Activated CD8-positive, alpha-beta T cell treated with anti-CD3 and anti-CD28 coated beads for 36 hours (primary cell): ENCODE measurements at places on chromosomes 4 and X. TPM values are rescaled to one million over a fixed set of nuclear protein-coding genes. Genes with fewer than 3 reads are reported as not detected.

GRCh38 chrX:72297953-72298730 is 7.6 kb downstream of the CITED1 start:
- DNase-seq: peak; percentile 14
- H3K4me3 ChIP-seq: no peak overlapping the region
- H3K36me3 ChIP-seq: no peaks in the 10 kb centered on the region
- H3K4me1 ChIP-seq: no peaks in the 10 kb centered on the region
- H3K27ac ChIP-seq: no peak overlapping the region
- H3K27me3 ChIP-seq: peaks cover 35% of the 10 kb centered on the region

The HTR2C gene
- total RNA-seq: not detected

DNA sequence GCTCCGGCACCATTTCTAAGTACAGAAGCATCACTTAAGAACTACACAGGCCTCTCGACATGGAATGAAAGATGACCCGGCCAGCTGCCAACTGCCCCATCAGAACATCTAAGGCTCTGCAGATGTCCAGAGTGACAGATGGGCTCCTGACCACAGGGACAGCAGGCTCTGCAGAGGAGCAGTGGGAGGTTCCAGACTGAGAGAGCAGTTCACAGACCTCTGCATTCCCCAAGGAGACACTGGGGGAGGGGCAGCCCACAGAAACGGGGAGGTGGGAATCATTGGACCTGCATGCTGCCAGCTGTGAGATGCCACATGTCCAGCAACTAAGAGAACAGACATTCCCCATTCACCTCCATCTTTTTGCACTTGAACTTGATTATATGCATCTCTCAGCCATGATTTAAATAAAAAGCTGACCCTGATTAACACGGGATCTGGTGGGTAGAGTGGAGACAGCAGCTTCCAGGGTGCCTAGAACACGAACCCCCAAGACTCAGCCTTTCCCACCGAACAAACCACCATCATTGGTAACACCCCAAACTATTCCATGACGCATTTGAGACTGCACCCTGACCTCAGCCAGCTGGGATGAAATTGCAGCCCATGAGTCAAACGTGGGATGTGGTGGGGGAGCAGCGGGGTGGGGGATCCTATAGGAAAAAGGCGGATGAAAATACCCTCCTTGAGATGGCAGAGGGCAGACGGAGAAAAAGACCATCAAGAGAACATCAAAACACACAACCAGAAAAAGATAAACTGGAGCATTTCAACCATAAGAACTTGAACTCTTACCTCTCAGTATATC is 47.2 kb downstream of the AFAP1 start:
- no peak overlapping the region for H3K27ac ChIP-seq
- no peak overlapping the region for H3K4me3 ChIP-seq
- no peaks in the 10 kb centered on the region for H3K27me3 ChIP-seq

DNA sequence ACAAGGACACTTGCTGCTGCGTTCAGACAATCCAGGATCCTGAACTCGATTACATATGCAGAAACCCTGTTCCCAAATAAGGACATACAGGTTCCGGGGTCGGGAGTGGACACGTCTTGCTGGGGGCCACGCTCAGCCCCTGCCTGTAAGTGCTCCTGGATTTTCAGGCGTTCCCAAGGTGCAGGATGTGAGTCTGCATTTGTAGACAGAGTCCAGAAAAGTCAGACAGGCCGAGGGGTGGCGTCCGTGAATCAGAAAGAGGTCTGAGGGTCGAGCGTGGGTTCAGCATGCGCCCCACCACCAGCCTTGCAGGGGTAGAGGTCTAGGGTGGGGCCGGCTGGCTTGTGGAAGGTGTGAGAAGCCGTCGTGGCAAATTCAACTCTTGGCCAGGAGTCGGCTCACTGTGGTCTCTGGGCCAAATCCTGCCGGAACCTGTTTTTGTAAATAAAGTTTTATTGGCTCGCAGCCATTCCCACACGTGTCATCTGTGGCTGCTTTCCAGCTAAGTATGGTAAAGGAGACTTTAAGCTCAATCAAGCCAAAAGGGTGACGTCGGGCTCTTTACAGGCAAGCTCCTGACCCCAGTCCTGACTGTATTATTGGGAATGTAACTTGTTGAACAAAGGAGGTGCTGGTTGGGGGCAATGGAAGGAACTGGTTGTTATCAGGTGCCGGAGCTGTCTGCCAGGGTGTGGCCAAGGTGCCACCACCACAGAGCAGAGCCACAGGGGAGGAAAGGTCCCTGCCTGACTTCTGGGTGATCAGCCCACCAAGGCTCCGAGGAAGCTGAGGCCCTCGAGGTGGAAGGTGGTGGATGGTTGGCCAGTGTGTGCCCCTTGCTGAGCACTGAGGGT is 7.4 kb downstream of the DOK7 start:
- H3K4me3 ChIP-seq: no peak overlapping the region
- no peak for DNase-seq

GRCh38 chr4:124866301-124866700 is 153.8 kb upstream of the ANKRD50 start:
- H3K4me3 ChIP-seq: no peak overlapping the region
- H3K27ac ChIP-seq: no peak overlapping the region
- H3K4me1 ChIP-seq: no peaks in the 10 kb centered on the region
- H3K36me3 ChIP-seq: no peaks in the 10 kb centered on the region
- no peak for DNase-seq

The SH2D1A gene
- total RNA-seq: 43.2 TPM

DNA sequence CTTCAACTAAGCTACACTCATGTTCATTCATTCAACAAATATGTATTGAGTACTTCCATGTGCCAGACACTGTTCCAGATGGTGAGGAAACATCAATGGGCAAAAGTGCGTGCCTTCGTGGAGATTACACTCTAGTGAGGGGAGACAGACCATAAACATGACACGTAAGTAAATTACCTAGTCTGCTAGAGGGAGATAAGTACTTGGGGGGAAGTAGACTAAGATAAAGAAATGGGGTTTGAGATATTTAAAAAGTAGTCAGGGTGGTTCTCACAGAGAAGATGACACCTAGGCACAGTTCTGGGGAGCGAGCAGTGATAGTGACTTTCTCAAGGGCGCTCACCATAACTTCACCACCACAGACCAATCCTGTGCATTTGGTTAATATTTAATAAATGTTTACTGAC is 11.7 kb downstream of the JCHAIN start:
- H3K36me3 ChIP-seq: no peaks in the 10 kb centered on the region
- H3K27ac ChIP-seq: no peak overlapping the region

GRCh38 chr4:183830438-183830985 is 74.6 kb upstream of the STOX2 start:
- no peak overlapping the region for H3K27ac ChIP-seq
- DNase-seq: no peak
- H3K4me3 ChIP-seq: no peak overlapping the region
- H3K4me1 ChIP-seq: peaks cover 6% of the 10 kb centered on the region

- H3K4me3 ChIP-seq: no peak overlapping the region
- H3K4me1 ChIP-seq: no peaks in the 10 kb centered on the region
- H3K27me3 ChIP-seq: no peaks in the 10 kb centered on the region
- no peak overlapping the region for H3K27ac ChIP-seq
- peak; percentile 13 for DNase-seq
These were observed 895.1 kb downstream of the PCDH18 start for GRCh38 chr4:136637071-136637777.

DNA sequence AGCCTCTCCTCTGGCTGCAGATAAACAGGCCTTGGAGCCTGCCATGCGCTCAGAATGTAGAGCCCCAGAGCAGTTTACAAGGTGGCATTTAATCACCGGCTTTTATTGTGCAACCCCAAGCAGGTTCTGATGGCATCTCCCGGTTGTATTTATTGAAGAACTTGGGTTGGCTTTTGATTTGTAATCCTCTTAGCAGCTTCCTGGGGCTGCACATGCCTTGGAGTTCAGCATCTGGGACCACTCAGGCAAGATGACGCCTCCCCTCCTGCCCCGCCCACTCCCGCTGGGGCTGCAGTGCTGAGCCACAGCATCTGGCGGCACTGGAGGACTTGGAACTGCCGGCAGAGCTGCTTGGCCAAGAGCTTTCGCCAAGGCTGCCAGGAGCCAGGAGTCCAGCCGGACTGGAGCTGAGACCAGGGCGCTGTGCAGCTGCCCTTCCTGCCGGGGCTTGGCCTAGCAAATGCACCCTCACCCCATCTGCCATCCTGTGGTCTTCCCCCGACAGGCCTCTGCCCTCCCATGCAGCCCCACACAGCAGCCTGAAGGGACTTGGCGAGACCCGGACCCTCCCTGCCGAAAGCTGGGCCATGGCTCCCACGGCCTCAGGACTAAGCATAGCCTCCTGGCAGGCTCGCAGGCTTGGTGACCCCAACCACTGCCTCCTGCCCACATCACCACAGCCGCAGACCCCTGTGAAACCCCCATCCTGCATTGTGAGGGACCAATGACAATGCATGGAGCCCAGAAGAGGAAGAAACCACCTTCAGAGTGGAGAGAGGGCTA is 5.4 kb downstream of the HTRA3 start:
- peaks cover 16% of the 10 kb centered on the region for H3K27me3 ChIP-seq
- H3K4me3 ChIP-seq: no peak overlapping the region
- no peaks in the 10 kb centered on the region for H3K36me3 ChIP-seq
- DNase-seq: no peak
- no peaks in the 10 kb centered on the region for H3K4me1 ChIP-seq
- H3K27ac ChIP-seq: no peak overlapping the region

The ATP1B4 gene
- not detected for total RNA-seq

DNA sequence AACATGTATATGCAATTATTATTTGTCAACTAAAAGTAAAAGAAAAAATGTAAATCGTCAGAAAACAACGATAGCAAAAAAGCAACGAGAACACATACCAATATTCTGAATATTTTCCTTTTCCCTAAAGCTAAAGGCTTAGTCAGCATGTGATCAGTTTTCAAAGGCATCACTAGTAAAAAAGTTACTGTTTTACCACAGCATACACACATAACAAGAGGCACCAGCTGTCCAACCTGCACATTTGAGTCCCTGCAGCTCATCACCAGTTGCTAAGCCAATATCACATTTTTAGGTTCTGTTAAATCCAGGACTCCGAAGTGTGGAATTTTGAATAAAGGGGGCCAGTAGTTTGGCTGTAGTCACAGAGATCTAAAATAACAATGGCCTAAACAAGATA is 203.8 kb downstream of the ADGRA3 start:
- no peaks in the 10 kb centered on the region for H3K27me3 ChIP-seq
- H3K36me3 ChIP-seq: no peaks in the 10 kb centered on the region
- no peak overlapping the region for H3K27ac ChIP-seq

- no peak overlapping the region for H3K4me3 ChIP-seq
- no peak for DNase-seq
- no peaks in the 10 kb centered on the region for H3K36me3 ChIP-seq
- no peaks in the 10 kb centered on the region for H3K4me1 ChIP-seq
- no peak overlapping the region for H3K27ac ChIP-seq
These were observed 177.1 kb downstream of the UNC5C start for GRCh38 chr4:95371476-95372224.

GRCh38 chr4:173417833-173418232 is 18.9 kb upstream of the SCRG1 start:
- H3K36me3 ChIP-seq: no peaks in the 10 kb centered on the region
- peaks cover 2% of the 10 kb centered on the region for H3K4me1 ChIP-seq
- no peak for DNase-seq

GRCh38 chrX:150363561-150364346 is 637 bp downstream of the MAMLD1 start:
- no peak overlapping the region for H3K27ac ChIP-seq
- peaks cover 21% of the 10 kb centered on the region for H3K27me3 ChIP-seq
- peak overlapping the region; percentile 69 for H3K4me3 ChIP-seq
- H3K4me1 ChIP-seq: peaks cover 22% of the 10 kb centered on the region
- H3K36me3 ChIP-seq: no peaks in the 10 kb centered on the region
- peak; percentile 33 for DNase-seq

The NIPAL1 gene
- 1.9 TPM for total RNA-seq

DNA sequence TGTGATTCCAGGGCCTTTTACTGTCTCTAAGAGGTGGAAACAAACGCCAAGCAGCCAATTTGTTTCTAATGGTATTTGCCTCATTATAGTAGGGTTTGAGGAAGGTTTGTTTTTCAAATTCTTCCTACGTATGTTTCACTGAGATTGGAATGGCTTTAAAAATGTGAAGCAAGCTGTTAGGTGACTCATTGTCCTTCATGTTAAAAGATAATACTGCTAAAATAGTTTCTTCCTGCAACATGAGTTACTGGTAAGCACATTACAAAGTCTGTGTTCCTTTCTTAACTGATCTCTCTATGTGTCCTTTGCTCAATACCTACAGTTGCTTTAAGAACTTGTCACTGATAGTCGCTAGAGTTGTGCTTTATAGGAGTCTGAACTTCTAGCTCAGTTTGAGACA is 1183.9 kb downstream of the RPA4 start:
- DNase-seq: no peak
- no peak overlapping the region for H3K4me3 ChIP-seq
- no peaks in the 10 kb centered on the region for H3K27me3 ChIP-seq
- no peaks in the 10 kb centered on the region for H3K4me1 ChIP-seq

DNA sequence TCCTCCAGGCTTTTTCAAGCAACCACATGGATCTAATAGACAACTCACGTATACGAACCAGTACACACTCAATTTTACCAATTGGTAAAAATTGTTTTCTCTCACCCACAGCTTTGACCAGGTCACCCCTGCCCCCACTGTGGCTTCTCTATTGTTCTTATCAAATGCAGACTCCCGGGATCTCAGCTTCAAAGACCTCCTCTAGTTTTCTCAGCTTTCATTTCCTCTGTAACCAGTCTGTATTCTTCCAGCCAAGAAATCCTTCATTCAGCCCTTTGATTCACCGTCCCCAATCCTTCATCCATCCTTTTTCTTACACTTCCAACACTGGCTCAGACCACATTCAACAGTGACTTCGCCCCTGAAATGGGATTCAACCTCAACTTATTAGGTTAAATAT is 120.7 kb downstream of the CORIN start:
- no peaks in the 10 kb centered on the region for H3K36me3 ChIP-seq
- DNase-seq: no peak
- no peak overlapping the region for H3K27ac ChIP-seq
- H3K4me3 ChIP-seq: no peak overlapping the region
- no peaks in the 10 kb centered on the region for H3K4me1 ChIP-seq
- peaks cover 22% of the 10 kb centered on the region for H3K27me3 ChIP-seq

DNA sequence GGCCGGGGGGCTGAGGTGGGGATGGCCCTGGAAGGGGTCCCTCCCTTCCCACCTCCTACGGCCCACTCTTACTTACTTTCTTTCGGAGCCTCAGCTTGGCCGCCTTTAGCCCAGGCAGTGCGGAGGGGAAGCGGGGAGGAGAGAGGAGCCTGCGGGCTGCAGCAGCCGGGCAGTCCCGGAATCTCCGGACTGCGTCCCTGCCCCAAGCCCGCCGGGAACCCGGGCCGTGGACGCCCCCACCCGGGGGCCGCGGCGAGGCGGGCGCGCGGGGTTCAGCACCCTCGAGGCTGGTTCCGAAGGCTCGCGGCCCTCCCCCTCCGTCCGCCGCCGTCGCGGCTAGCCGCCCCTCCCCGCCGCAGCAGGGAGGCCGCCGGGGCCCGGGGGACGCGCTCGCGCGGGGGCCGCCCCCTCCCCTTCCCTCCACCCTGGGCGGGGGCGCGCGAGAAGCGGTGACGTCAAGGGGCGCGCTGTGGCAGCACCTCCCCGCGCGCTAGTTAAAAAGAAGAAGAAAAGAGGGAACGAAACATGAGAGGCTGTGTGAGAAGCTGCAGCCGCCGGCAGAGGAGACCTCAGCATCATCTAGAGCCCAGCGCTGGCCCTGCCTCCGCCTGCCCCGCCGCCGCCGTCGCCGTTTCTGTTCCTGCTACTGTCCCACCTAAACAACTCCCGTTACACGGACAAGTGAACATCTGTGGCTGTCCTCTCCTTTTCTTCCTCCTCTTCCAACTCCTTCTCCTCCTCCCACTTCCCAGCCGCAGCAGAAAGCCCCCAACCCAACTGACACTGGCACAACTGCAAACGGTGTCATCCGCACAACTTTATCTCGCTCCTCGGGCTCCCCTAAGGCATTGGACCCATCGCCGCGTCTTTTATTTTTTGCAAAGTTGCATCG is at the start of gene HHIP:
TSS of gene HHIP (plus strand) at position 526 of the 892 bp plus-strand sequence. CDS start 520 bp downstream, outside the sequence.
- H3K27ac ChIP-seq: no peak within 1 kb of the TSS
- DNase-seq: peak; percentile 43
- peaks cover 18% of the 10 kb centered on the region for H3K4me1 ChIP-seq
- peaks cover 47% of the 10 kb centered on the region for H3K27me3 ChIP-seq
- no peaks in the 10 kb centered on the region for H3K36me3 ChIP-seq
